ENCODE measurements at places on chromosomes 3 and 15. TPM values are rescaled to one million over a fixed set of nuclear protein-coding genes. Genes with fewer than 3 reads are reported as not detected.

DNA sequence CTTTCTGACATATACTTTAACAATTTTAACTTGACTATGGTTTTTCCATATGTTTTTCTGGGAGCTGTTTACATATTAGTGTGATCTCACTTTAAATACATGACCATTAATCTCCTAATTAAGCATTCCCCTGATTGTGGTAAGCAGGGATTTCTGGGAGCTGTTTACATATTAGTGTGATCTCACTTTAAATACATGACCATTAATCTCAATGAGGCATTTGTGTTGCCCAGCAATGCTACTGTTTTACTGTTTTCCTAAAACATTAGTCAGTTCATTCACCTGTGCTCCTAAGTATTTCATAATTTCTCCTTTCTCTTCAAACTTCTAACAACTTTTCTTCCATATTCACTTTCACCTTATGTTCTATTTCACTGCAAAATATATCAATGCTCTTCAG lies 3.6 kb upstream of the GRAMD1C start:
- no peak for DNase-seq

DNA sequence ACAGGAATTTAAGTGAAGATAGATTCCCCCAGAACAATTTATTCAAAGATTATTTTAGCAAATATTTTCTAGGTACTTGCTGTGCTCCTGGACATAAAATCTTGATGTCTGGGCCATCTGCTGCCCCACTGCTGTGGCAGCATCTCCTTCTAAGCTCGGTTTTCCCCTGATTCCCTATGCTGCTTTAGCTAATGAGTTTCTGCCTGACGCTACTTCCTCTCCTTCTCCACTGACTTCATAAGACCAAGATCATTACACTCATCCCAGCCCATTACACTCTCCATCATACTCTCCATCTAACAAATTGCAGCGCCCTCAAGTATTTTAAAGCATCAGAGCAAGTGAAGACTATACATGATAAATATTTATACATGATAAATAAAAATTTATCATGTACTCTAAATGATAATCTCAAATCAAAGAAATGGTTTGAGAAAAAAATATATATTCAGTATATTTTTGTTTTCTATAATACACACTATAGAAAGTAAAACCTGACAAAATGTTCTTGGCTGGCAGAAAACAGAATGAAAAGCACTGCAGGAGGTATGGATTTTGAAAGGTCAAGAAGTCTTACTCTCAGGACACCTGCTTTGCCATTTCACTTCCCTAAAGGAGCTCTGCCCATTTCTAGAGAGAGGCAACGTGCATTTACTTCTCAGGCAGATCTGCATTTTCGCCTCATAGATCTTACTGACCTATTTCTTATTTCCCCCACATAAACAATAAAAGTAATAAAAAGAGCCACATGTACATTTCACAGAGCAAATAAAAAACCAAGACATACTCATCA lies 232.0 kb downstream of the KCNMB2 start:
- no peak for DNase-seq

The TMIE gene
- total RNA-seq, result 0.62 TPM

The MYL3 gene
- 5.4 TPM for total RNA-seq

The IL17RD gene
- 47.4 TPM for total RNA-seq

Data from type B pancreatic cell (in vitro differentiated cells).